ENCODE measurements at places on chromosomes 6 and 20.

DNA sequence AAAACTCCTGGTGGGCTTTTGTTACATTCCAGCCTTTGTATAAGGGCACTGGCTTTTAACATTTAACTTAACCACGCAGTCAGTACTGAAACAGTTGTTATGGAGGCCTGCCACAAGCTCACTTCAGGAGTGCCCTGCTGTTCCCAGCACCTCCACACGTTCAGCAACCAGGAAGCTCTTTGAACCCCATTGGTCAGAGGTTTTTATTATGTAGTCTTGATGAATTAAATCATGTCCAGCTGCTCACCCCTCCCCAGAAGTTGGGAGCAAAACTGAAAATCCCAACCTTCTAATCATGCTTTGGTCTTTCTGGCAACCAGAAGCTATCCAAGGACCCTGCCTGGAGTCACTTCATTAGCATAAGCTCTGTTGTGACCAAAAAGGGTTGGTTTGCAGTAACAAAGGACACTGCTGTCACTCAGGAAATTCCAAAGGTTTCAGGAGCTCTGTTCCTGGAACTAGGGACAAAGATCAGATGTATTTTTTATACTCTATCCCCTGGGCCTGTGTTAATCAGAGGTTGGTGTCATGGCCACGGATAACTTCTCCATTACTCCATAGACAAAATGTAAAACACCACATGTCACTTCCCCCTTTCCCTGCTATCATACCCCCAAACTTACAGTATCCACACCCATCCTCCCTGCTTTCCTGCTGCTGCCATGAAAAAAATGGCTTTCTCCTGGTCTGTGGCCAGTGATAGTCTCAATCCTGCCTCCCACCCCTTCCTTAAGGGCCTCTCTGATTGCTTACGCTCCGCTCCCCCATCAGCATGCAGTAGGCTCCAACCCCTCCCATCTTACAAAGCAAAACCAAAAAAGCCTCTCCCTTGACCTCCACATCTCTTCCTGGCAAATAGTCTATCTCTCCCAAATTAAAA lies 3.1 kb downstream of the ARMC12 start:
- no peak for DNase-seq

GRCh38 chr20:51385646-51386530 lies 156.6 kb downstream of the NFATC2 start:
- DNase-seq = no peak

GRCh38 chr20:13739731-13740649 lies 44.7 kb downstream of the ESF1 start:
- no peak for DNase-seq

DNA sequence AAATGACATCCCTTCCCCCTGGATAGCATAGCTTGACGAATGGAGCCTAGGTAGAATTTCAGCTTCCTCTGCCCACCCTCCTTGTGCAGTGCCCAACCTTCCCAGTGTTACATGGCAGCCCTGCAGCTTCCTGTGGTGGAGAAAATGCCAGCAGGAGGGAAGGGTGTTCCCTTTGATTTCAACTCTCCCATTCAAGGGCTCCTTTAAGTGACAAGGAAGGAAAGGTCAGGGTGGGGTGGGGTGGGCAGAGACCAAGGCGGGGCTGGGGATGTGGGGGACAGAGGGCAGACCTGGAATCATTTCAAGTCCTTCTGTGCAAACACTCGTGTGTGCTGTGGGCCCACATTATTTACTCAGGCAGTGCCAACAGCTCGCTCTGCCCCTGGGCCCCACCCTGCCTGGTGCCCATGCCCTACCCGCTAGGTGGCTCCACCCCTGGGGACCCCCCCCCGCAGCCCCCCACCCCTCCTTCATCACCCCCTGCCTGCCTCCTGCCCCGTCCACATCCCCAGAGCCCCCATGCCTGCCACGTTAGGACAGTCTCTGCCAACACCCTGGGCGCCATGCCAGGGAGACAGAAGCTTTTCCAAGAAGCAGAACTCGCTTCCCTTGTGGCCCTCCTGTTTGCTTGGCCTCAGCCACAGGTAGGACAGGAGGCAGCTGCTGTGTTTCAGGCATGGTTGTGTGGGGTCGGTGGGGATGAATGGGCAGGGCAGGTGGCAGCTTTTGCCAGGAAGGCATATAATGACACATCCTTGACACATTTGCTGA lies 9.4 kb downstream of the SPDEF start:
- DNase-seq = peak; percentile 82

DNA sequence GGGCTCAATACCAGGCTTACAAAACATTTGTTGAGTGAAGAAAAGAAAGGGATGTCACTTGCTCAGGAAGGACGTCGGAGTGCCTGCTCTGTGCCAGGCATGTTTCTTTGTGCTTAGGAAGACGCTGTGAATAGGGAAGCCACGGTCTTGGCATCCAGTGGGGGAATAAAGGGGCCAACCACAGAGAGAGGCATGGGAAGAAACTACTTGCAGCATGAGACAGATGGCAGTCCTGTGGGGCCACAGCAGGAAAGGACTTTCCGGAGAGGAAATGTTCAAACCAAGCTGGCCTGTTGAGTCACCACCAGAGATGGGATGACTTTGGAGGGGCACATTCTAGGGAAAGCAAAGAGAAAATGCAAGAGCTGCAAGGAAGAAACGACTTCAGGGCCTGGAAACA lies 173.2 kb downstream of the CDH26 start:
- DNase-seq = no peak

DNA sequence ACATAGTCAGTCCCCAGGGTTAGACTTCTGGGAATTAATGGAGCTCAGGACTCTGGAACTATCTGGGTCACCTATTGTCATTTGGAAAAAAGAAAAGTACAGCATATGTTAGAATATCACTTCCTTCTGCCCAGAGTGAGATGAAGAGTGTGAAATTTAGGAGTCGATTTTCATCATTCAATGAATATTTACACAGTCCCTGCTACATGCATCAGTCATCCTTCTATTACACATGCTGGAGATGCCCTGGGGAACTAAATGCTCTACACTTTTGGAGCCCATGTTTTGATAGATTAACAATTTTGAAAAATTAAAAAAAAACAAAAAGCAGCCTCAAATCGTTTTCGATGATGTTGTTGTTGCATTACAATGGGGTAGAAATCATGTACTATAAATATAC lies 315.4 kb downstream of the ALDH8A1 start:
- DNase-seq = no peak

- DNase-seq = no peak
These were observed 47.8 kb upstream of the TRAF3IP2 start for GRCh38 chr6:111653434-111653833.

GRCh38 chr6:130906736-130907381 lies 79.7 kb downstream of the SMLR1 start:
- no peak for DNase-seq

DNA sequence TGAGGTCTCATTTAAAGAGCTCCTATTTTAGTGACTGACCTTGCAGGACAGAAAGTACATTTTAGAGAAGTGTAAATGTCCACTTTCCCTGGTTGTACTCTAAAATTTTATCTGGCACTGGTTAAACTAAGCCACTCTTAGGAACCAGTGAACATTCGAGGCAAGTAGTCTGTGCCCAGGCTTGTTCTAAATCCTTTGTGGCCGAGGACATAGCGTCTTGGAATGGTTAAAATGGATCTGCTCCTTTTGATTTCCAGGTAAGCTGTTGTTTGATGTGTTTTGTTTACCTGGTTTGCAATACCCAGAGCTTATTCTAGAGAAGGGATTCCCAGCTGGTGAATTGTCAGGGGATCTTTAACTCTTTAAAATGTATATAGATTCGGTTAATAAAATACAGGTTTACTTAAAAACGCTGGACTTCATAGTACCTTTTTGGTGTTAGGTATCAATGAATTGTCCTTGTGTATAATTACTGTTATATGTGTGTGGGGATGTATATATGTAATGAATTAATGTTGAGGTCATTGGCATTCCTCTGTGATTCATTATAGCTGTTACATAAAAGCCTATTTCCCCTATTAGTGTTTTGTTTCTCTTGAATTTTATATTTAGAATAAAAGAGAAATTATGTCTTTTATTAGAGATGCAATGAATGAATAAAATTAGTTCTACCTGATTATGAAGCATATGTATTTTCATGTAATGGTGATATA lies 15.8 kb downstream of the SNX9 start:
- no peak for DNase-seq

GRCh38 chr6:34383656-34384320 lies 8.7 kb downstream of the NUDT3 start:
- DNase-seq = no peak

DNA sequence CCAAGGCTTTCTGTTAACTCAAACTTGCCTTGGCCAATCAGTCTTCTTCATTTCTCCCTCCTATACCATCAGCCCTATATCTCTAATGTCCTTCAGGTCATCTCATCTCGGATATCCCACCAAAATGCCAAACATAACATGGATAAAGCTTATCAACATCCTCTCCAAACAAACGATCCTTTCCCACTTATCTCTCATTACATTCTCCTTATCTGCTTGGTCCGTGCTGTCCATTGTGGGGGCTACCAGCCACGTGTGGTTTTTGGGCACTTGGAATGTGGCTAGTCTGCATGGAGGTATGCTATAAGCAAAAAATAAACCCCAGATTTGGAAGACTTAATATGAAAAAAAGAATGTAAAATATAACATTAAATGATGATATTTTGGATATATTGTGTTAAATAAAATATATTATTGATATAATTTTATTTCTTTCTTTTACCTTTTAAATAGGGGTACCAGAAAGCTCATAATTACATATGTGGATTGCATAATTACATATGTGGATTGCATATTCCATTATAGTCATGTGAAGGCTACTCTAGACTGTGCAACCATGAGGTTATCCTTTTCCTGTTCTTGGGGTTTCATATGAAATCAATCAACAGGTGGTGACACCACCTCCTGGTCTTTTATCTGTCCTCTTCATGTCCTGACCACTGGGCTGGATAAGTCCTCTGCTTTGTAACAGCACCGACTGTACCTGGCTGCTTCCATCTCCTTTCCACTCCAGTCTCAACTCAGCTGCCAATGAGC lies 123.0 kb downstream of the CD83 start:
- no peak for DNase-seq

DNA sequence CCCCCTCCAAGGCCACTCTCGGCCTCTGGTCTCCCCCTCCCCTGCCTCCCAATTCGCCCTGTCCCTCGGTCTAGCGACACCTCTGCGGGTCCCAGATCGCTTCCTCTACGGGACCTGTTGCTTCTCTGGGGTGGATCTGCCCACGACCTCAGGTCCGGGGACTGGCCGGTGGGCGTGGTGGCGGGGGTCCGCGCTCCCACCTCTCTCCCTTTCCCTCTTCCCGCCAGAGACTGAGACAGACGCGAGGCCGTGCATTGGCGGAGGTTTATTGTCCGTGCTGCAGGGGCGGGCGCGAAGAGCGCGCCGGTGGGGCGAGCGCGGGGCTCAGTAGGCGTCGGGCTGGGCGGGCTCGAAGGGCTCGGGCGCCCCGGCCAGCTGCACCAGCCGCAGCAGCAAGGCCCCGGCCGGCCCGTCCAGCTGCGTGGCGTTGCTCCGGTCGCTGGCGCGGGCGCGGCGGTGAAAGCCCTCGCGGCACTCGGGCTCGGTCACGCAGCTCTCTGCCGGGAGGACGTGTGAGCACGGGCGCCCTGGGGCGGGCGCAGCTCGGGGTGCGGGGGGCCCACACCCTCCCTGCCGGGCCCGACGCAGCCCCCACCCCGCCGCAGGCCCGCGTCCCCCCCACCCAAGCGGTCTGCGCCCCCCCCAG lies 2.1 kb downstream of the AVP start:
- DNase-seq = no peak

DNA sequence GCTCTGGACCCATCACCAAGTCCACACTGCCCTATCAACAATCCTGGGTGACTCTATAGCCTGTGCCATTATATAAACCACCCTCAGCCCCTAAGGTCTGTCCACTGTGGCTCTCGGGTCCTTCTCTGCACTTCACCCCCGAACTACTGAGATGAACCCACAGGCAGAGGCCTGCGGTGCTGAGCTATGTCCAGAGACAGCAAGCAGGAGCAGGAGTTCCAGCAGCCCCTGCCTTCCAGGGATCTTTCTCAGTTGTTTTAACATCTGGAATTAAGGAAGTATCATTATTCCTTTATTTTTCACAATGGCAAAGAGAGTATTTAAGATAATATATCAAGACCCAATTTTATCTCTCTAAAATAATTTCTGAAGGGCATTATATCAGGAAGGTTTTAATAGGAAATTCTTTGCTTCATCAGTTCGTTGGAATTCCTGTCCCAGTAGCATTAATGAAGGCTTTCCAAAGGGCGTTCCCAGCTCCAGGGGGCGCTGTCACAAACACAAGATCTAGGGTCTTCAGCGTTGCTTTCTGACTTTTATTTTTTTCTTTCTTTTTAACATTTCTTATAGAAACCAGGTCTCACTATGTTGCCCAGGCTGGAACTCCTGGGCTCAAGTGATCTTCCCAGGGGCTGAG lies 27.3 kb downstream of the RRBP1 start:
- DNase-seq = no peak

GRCh38 chr6:25875926-25876602 lies 2.0 kb upstream of the SLC17A3 start:
- no peak for DNase-seq

All from NCI-H1092 (cell line).